ENCODE measurements at places on chromosomes 2 and 18. TPM values are rescaled to one million over a fixed set of nuclear protein-coding genes. Genes with fewer than 3 reads are reported as not detected.
A peak's percentile ranks its signal among the peaks of the same experiment; 100 is the strongest.

DNA sequence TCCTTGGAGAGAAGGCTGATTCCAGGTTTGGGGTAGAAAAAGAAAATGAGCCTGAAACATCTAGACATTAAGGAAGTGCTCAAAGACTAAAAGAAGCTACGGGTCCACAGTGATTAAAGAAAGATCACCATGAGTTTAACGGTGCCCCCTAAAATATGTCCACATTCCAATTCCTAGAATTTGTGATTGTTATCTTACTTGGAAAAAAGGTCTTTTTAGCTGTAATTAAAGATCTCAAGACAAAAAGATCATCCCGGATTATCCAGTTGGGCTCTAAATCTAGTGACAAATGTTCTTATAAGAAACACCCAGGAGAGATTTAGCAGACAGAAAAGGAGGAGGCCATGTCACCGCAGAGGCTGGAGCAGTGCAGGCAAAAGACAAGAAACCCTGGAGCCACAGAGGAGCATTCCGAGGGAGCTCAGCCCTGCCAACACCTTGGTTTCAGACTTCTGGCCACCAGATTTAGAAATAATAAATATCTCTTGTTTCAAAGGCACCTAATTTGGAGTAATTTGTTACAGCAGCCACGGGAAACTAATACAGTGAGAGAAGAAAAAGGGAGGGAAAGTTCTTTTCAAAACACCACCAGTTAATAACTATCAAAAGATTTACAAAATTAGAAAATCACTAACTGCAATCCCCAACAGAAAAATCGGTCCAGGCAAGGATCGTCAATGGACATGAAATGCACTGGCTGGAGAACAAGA is 8.5 kb downstream of the UXS1 start:
- no peak overlapping the region for H3K4me3 ChIP-seq
- H3K27me3 ChIP-seq, result no peaks in the 10 kb centered on the region
- H3K27ac ChIP-seq, result no peak overlapping the region
- no peaks in the 10 kb centered on the region for H3K4me1 ChIP-seq
- DNase-seq, result no peak

- no peaks in the 10 kb centered on the region for H3K4me1 ChIP-seq
- no peaks in the 10 kb centered on the region for H3K27me3 ChIP-seq
- H3K36me3 ChIP-seq, result no peaks in the 10 kb centered on the region
- no peak overlapping the region for H3K27ac ChIP-seq
Measured at GRCh38 chr2:192515937-192516336, 321.2 kb upstream of the TMEFF2 start.

- no peak overlapping the region for H3K27ac ChIP-seq
- DNase-seq, result no peak
- H3K36me3 ChIP-seq, result no peaks in the 10 kb centered on the region
Measured at GRCh38 chr18:58908006-58908405, 43.3 kb downstream of the ZNF532 start.

- no peaks in the 10 kb centered on the region for H3K36me3 ChIP-seq
- H3K4me3 ChIP-seq, result no peak overlapping the region
- H3K27ac ChIP-seq, result no peak overlapping the region
- H3K27me3 ChIP-seq, result no peaks in the 10 kb centered on the region
- H3K4me1 ChIP-seq, result no peaks in the 10 kb centered on the region
Measured at GRCh38 chr2:230356084-230356483, 29.1 kb downstream of the SP140L start.

GRCh38 chr2:215738351-215738750 is 275.0 kb downstream of the MREG start:
- H3K27ac ChIP-seq, result no peak overlapping the region
- no peak overlapping the region for H3K4me3 ChIP-seq
- H3K36me3 ChIP-seq, result no peaks in the 10 kb centered on the region
- H3K4me1 ChIP-seq, result no peaks in the 10 kb centered on the region

- no peak overlapping the region for H3K27ac ChIP-seq
- no peaks in the 10 kb centered on the region for H3K36me3 ChIP-seq
- no peak overlapping the region for H3K4me3 ChIP-seq
- DNase-seq, result no peak
Measured at GRCh38 chr2:29290293-29291047, 175.3 kb downstream of the CLIP4 start.

- H3K4me3 ChIP-seq, result no peak overlapping the region
- no peaks in the 10 kb centered on the region for H3K4me1 ChIP-seq
- H3K27me3 ChIP-seq, result no peaks in the 10 kb centered on the region
- DNase-seq, result no peak
Measured at GRCh38 chr2:237092920-237093781, 7.5 kb downstream of the COPS8 start.

Gene DCC
- 0.10 TPM for total RNA-seq

DNA sequence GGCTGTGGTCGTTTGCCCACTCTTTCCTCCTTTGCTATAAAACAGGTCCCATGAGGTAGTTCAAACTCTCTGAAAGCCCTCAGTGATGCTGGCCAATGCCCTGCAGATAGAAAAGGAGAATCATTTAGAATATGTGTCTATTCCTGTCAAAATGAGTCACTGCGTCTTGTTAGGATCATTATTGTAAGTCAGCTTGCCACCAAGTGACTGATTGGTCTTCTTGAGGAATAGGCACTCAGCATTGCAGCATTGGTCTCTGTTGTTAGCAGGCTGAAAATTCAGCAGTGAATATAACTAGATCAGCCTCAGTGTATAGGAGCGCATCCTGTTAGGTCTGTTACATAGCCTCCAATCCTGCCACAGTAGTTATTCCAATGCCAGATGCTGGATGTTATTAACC is 28.9 kb downstream of the PRKRA start:
- H3K27ac ChIP-seq, result no peak overlapping the region
- H3K4me1 ChIP-seq, result no peaks in the 10 kb centered on the region
- no peaks in the 10 kb centered on the region for H3K27me3 ChIP-seq
- no peaks in the 10 kb centered on the region for H3K36me3 ChIP-seq

DNA sequence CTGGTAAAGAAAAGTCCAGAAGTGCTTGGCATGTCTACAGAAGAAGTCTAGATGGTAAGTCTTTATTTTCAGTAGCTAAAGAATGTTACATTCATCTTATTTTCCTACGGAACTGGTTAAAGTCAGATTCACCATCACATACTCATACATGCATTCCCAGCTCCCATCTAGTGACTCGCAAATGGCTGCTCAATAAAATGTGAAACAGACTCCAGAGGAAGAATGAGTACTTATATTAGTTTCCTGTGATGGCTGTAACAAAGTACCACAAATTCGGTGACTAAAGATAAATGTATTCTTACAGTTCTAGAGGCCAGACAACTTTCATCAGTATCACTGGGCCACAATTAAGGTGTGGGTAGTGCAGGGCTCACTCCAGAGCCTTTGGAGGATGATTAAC is 797.2 kb downstream of the SATB2 start:
- no peak overlapping the region for H3K27ac ChIP-seq
- no peaks in the 10 kb centered on the region for H3K27me3 ChIP-seq
- no peak overlapping the region for H3K4me3 ChIP-seq
- no peak for DNase-seq
- H3K4me1 ChIP-seq, result no peaks in the 10 kb centered on the region

GRCh38 chr2:145547620-145548019 is 1027.7 kb upstream of the ZEB2 start:
- DNase-seq, result no peak
- H3K4me1 ChIP-seq, result no peaks in the 10 kb centered on the region
- H3K27me3 ChIP-seq, result no peaks in the 10 kb centered on the region
- no peak overlapping the region for H3K4me3 ChIP-seq

GRCh38 chr18:55779691-55780585 is 191.9 kb upstream of the TCF4 start:
- no peaks in the 10 kb centered on the region for H3K27me3 ChIP-seq
- H3K4me3 ChIP-seq, result peak overlapping the region; percentile 33
- H3K27ac ChIP-seq, result peak overlapping the region; percentile 15

Gene BMP10
- not detected for total RNA-seq

GRCh38 chr2:70044290-70045040 is 42.8 kb upstream of the PCBP1 start:
- H3K36me3 ChIP-seq, result no peaks in the 10 kb centered on the region
- H3K4me3 ChIP-seq, result no peak overlapping the region
- H3K4me1 ChIP-seq, result peaks cover 3% of the 10 kb centered on the region
- no peaks in the 10 kb centered on the region for H3K27me3 ChIP-seq

DNA sequence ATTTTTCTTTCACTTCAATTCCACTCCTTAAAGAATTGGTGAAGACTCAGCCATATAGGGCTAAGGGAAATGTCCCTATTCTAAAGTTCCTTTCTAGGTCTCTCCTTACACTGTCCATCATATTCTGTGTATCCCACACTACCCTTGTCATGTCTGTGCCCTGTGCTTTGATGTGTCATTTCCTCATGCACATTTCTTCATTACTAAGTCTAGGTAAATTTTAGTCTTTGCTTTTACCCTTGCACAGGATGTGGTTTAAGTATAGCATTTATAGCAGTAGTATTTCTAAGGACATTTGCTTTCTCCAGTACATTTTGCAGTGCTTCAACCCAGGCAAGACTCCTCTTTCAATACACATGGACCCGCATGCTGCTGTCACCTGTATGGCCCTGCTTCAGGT is 221.5 kb upstream of the ACVR2A start:
- H3K4me1 ChIP-seq, result no peaks in the 10 kb centered on the region
- no peak for DNase-seq
- no peaks in the 10 kb centered on the region for H3K36me3 ChIP-seq
- H3K27me3 ChIP-seq, result no peaks in the 10 kb centered on the region
- no peak overlapping the region for H3K4me3 ChIP-seq
- H3K27ac ChIP-seq, result no peak overlapping the region

- no peak overlapping the region for H3K27ac ChIP-seq
- no peaks in the 10 kb centered on the region for H3K36me3 ChIP-seq
- H3K4me3 ChIP-seq, result no peak overlapping the region
- H3K27me3 ChIP-seq, result no peaks in the 10 kb centered on the region
- H3K4me1 ChIP-seq, result no peaks in the 10 kb centered on the region
- DNase-seq, result no peak
Measured at GRCh38 chr2:153163055-153163454, 315.5 kb downstream of the RPRM start.

Gene C2orf66
- not detected for total RNA-seq

GRCh38 chr2:206240327-206240726 is 34.1 kb upstream of the ZDBF2 start:
- H3K36me3 ChIP-seq, result no peaks in the 10 kb centered on the region
- no peak for DNase-seq
- H3K4me3 ChIP-seq, result no peak overlapping the region
- H3K27ac ChIP-seq, result no peak overlapping the region

- H3K36me3 ChIP-seq, result no peaks in the 10 kb centered on the region
- H3K27me3 ChIP-seq, result no peaks in the 10 kb centered on the region
- H3K4me1 ChIP-seq, result no peaks in the 10 kb centered on the region
- no peak overlapping the region for H3K27ac ChIP-seq
Measured at GRCh38 chr2:66962716-66963115, 434.4 kb upstream of the ETAA1 start.

GRCh38 chr2:193668557-193669323 is 1474.0 kb upstream of the TMEFF2 start:
- no peak overlapping the region for H3K27ac ChIP-seq
- no peaks in the 10 kb centered on the region for H3K27me3 ChIP-seq
- H3K36me3 ChIP-seq, result no peaks in the 10 kb centered on the region
- no peaks in the 10 kb centered on the region for H3K4me1 ChIP-seq

DNA sequence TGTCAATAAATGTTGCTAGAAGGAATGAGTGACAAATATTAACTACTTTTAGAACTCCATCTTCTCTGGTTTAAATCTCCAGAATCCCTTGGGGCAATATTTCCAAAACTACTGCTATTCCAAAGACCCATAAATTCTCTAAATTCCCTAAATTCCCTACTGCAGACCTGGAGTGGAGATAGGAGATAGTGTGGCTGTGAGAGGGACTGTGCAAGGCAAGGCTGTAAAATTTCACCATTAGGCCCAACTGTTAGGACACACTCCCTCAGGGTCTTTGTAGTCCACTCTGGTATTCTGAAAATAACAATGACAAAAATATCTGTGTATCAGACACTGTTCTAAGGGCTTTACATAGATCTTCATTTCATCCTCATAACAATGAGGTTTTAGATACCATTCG is 67.9 kb downstream of the MYL12B start:
- DNase-seq, result no peak
- no peaks in the 10 kb centered on the region for H3K36me3 ChIP-seq
- no peak overlapping the region for H3K4me3 ChIP-seq
- H3K4me1 ChIP-seq, result no peaks in the 10 kb centered on the region
- no peaks in the 10 kb centered on the region for H3K27me3 ChIP-seq

Gene ALPG
- total RNA-seq, result 3.3 TPM

DNA sequence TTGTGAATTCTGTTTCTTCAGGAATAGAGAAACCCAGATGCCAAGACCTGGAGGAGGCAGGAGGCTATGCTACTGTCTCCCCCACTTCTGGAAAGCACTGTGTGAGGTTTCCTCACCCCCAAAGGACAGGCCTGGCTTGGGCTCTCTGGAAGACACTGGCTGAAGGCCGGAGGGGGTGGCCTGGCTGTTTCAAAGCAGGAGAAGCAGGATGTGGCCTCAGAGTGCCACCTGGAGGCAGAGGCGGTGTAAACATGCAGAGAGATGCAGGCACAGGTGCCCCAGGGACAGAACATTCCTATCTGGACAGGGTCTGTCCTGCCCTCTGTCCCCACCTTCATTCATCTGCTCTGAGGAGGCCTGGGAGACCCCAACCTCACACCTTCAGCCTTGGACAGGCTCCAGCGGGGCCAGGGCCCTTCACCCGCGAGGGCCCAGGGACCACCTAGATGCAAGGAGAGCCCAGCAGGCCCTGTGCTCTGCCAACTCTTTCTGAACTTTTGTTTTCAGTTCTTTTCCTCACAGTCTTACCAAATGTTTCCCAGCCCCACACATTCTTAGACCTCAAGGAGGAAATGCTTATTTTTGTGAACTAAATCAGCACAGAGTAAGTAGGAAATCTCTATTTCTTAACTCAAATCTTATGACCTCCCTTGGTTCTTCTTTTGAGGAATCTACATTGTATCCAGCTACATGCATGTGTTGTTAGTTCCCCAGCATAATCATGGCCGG is 79.2 kb downstream of the LONRF2 start:
- no peaks in the 10 kb centered on the region for H3K36me3 ChIP-seq
- H3K4me1 ChIP-seq, result no peaks in the 10 kb centered on the region
- H3K4me3 ChIP-seq, result no peak overlapping the region
- H3K27me3 ChIP-seq, result no peaks in the 10 kb centered on the region

DNA sequence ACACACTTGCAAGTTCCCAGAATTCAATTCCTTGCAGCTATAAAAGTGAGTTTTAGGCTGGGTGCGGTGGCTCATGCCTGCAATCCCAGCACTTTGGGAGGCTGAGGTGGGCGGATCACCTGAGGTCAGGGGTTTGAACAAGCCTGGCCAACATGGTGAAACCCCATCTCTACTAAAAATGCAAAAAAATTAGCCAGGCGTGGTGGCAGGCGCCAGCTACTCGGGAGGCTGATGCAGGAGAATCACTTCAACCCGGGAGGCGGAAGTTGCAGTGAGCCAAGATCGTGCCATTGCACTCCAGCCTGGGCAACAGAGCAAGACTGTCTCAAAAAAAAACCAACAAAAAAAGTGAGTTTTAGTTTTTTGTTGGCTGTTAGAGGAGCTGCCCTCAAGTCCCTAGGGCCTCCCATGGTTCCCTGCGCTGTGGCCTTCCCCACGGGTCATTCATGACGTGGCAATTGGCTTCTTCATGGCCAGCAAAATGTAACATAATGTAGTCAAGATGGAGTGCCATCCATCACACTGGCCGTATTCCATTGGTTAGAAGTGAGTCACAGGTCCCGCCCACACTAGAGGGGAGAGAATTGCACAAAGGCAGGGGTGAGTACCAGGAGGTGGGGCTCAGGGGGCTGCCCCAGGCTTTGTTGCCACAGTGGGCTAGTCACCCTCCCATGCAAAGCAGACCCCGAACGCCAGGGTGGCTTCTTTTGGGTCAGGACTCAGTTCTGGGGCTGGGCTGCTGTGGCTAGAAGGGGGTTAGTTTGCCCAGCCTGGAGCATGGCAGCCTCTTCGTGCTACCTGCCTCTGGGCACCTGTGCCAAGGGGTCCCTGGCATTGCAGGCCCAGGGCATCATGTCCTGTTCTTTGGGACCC is 37.7 kb upstream of the INHBB start:
- H3K4me1 ChIP-seq, result no peaks in the 10 kb centered on the region
- H3K36me3 ChIP-seq, result no peaks in the 10 kb centered on the region
- no peaks in the 10 kb centered on the region for H3K27me3 ChIP-seq
